Right lung (tissue), 10 donors: ENCODE measurements at places on chromosomes 2 and 18. TPM values are rescaled to one million over a fixed set of nuclear protein-coding genes. Genes with fewer than 3 reads are reported as not detected.

Gene TEX44
- polyA plus RNA-seq: not detected

GRCh38 chr2:2166881-2167280 is 164.2 kb downstream of the MYT1L start:
- no peak for DNase-seq

- no peak for DNase-seq
Measured at GRCh38 chr18:69590150-69590549, 189.5 kb downstream of the DOK6 start.

- no peak for DNase-seq
Measured at GRCh38 chr18:26909599-26910290, 44.2 kb upstream of the AQP4 start.

Gene HOXD10
- 0.75 TPM for polyA plus RNA-seq

DNA sequence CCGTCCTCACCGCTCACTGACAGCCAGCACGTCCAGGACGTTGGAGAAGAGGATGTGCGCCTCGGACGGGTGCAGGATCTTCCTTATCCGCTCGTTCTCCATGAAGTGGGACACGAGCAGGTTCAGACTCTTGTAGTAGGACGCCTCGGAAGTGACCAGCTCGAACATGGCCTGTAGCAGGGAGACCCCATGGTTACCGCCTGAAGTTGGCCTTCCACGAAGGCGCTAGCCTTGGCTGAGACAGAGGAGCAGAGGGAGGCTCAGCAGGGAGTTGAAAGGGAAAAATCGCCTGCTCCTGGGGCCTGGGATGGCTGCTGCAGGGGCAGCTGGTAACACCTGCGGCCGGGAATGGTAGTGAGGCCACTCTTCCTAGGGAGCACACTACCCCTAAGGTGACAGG is 24.7 kb downstream of the SNORC start:
- DNase-seq: no peak

- DNase-seq: no peak
Measured at GRCh38 chr2:54233832-54234649, 22.0 kb downstream of the TSPYL6 start.

GRCh38 chr2:23589220-23589647 is 204.3 kb downstream of the KLHL29 start:
- DNase-seq: no peak

DNA sequence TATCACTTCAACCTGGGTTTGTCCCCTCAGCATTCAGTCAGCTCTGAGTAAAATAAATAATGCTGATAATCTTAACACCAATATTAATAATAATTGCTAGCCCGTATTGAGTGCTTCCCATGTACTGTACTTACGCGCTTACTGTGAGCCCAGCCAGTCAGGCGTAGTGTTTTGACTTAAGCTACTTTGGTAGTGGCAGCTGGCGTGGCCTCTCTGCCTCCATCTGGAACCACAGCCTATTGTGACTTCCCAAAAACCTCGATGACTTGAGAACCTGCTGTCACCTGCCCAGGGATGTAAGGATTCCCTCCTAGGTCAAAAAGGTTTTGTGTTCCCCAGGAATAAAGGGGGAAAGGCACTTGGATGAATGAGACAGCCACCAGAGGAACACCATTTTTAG is 53.2 kb downstream of the SUMO1 start:
- DNase-seq: no peak

Gene PTMA
- 1,677 TPM for polyA plus RNA-seq

Gene DHRS9
- polyA plus RNA-seq: 0.28 TPM

DNA sequence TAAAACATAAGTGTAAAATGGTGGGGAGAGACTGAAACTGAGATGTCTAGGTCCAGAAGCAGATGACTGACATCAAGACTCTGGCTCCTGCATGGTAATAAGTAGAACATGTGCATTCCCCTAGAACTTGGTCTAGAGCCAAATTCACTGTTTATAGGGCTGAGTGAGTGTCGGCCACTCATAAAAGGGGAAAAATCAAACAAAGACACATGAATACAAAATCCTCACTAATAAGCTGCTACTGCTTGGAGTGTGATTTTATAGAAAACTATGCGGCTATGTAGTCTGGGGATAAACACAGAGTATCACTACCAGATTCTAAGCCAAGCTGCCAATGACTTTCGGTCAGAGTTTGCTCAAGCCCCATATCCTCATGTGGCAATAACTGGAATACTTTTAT is 1080.8 kb upstream of the DDX18 start:
- no peak for DNase-seq

- no peak for DNase-seq
Measured at GRCh38 chr18:68734308-68734707, 19.4 kb upstream of the TMX3 start.

DNA sequence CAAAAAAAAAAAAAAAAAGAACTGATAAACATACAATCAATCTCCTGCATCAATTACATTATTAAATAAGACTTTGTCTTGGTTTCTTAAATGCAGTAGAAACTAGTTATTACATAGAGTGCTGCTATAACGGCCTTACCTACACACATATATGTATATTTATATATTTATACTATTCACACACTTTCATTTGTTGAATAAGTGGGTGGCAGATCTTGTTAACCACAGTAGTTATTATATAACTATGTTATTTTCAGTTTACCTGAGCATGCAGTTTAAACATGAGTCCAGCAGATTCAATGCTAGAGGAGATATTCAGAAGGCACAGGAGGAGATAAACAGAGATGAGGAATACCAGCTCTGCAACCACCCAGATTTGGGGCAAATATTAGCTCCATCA is 81.5 kb upstream of the CD226 start:
- no peak for DNase-seq

DNA sequence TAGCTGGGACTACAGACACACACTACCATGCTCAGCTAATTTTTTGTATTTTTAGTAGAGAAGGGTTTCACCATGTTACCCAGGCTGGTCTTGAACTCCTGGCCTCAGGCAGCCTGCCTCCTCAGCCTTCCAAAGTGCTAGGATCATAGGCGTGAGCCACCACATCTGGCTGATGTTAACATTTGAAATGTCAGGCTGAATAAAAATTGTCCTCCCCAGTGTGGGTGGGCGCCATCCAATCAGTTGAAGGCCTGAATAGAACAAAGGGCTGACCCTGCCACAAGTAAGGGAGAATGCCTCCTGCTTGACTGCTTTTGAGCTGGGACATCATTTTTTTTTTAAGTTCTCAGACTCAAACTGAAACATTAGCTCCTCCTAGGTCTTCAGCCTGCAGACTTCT is 21.0 kb upstream of the RHOB start:
- DNase-seq: no peak

Gene FIGN
- 6.8 TPM for polyA plus RNA-seq
